ENCODE measurements at places on chromosomes 2 and 18.

DNA sequence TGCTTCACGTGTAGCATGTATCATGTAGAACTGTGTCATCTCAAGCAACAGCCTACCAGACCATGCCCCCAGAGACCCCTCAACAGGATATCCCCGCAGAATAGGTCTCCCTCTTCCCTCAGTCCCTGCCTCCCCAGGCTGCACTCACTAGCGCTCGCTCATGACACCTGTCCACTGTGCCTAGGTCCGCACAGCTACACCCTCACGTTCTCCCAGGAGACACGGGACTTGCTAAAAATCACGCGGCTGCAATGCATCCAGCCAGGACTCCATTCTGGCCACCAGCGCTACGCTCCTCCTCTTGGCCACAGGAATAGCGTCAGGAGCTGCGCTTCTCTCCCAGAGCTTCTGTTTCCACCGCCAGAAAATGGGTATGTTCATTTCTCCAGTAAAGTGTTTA, 2.5 kb downstream of the PXDN start:
- DNase-seq, result no peak

DNA sequence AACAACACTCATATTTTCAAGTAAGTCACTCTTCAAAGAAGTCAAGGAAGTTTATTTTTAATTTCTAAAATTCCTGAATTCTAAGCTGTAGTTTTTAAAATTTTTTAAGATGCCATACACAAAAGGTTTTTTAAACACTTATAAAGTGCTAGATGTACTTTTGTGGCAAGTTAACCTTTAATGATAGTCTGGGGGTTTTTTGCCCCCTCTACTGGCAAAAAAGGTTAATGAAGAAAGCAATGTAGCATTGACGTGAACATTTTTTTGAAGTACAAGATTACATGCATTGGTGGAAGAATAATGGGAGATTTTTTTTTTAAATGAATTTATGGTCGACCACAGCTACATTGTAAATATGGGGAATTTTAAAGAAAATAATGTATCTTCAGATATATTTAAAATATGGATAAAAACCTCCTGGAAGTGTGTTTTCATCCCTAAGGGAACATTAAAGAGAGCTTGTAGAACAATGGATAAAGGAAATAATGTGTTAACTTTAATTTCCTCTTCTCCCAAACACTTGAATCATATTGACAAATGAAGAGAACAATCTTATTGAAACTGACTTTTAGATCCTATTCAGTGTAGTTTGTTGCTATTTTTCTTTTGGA, 12.6 kb downstream of the ITPRID2 start:
- no peak for DNase-seq

GRCh38 chr18:8548186-8548585, 61.1 kb upstream of the RAB12 start:
- no peak for DNase-seq

GRCh38 chr2:230929381-230930148, 4.5 kb upstream of the GPR55 start:
- DNase-seq, result no peak

- no peak for DNase-seq
Measured at GRCh38 chr2:69086466-69086865, 73.5 kb downstream of the ANTXR1 start.

DNA sequence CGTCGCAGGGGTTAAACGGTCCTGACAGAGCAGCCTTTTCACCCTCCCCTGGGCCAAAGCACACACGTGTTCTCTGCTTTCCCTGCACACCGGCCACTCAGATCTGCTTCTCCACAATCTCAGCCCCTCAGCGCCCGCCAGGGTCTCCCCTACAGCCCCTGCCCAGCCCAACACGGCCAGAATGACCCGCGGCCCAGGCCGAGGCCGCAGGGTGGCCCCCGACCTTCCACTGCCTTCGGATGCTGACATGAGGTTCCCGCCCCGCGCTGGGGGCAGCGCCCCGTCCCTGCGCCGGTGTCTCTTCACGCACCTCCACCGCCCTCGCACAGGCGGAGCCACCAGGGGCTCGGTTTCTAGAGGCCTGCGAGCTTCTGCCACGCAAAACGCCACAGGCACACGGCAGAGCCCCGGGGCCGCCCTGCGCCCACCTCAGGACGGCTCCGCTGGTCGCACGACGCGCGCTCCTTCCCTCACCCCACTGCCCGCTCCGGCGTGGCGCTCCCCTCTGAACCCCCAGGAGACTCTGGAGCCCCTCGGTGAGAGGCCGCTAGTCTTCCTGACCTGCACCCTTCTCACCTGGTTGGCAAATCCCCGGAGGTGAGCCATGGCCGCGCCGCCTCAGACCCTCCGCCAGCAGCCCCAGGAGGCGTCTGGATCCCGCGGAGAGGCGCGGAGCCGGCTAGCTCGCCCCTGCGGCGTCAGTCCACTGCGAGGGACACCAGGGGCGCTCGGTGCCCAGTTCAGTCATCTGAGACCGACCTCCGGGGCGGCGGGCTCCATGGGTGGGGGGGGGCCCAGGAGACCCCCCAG, 749 bp downstream of the STK25 start:
- DNase-seq, result no peak

DNA sequence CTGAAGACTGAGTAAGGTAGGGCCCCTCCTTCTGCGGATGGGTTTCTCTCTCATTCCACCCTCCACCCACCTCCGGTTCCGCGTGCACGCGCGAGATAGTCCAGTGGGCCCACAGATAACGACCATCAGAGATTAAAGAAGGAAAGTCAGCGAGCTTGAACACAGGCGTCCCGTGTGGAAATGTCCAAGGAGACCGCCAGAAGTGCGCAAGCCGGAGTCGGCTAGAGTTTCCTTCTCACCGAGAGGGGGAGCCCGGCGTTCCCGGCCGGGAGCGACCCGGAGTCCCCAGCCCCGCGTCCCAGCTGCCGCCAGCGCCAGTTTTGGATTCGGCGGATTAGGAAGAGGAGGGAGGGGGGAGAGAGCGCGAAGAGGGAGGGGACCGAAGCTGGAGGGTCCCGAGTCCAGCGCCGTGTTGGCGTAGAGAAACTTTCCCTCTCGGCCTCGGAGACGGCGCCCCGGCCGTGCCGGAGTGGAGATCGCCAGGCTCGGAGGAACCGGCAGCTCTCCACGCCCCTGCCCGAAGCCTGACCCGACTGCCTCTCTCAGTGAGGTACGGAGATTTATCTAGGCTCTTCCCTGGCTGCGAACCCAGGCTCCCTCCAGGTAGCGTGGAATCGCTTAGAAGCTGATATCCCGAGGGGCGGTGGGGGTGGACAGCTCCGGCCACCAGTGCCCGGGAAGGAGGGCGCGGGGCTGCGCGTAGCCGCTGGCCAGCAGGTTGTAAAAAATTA, at the start of gene GULP1:
TSS of gene GULP1 (plus strand) at position 258 of the 731 bp plus-strand sequence. CDS start 185,829 bp downstream, outside the sequence.
- no peak for DNase-seq

- DNase-seq, result no peak
Measured at GRCh38 chr2:184835398-184835715, 237.0 kb downstream of the ZNF804A start.
